Astrocyte of the spinal cord (primary cell): ENCODE measurements at places on chromosomes 6 and 20.

- DNase-seq = no peak
Measured at GRCh38 chr6:130575971-130576370, 210.2 kb downstream of the TMEM200A start.

DNA sequence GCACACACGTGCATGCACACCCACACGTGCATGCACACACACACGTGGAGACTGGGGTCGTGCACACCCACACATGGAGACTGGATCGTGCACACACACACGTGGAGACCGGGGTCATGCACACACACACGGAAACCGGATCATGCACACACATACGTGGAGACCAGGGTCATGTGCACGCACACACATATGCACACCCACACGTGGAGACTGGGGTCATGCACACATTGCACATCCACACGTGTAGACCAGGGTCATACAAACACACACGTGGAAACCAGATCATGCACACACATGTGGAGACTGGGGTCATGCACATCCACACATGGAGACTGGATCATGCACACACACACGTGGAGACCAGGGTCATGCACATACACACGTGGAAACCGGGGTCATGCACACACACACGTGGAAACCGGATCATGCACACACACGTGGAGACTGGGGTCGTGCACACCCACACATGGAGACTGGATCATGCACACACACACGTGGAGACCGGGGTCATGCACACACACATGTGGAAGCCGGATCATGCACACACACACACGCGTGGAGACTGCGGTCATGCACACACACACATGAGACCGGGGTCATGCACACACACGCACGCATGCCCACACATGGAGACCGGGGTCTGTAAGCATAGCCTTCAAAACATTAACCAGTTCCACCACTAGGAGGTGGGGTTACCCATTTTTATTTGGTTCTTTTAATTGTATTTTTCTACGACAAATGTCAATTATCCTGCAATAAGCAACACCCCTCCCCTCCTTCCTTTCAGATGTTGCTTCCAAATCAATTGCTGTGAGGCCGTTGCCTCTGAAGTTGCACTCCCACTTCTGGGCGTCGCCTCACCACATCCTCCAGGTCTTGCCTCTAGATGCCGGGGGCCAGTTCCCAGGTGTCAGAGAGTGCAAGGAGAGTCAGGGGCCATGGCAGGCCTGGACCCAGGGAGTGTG lies 95.8 kb downstream of the TMEM242 start:
- no peak for DNase-seq

DNA sequence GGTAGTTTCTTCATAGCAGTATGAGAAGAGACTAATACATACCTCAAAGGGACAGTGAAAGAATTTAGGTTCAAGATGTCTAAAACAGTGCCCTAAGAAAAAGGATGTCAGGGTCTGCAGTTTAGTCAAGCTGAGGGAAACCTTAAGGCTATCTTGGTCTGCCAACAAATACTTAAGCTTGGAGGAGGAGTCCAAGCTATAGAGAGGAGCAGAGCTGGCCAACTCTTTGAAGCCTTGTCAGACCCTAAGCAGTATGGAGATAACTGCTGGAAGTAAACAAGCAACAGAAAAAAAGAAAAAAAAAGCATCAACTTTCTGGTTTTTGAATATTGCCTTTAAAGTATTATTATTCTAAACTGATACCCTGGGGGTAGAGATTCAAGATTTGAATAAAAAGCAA lies 1518.1 kb downstream of the GRIK2 start:
- DNase-seq = no peak

GRCh38 chr6:37802810-37803209 lies 16.7 kb upstream of the ZFAND3 start:
- no peak for DNase-seq

- DNase-seq = no peak
Measured at GRCh38 chr6:75579951-75580350, 21.7 kb upstream of the SENP6 start.

DNA sequence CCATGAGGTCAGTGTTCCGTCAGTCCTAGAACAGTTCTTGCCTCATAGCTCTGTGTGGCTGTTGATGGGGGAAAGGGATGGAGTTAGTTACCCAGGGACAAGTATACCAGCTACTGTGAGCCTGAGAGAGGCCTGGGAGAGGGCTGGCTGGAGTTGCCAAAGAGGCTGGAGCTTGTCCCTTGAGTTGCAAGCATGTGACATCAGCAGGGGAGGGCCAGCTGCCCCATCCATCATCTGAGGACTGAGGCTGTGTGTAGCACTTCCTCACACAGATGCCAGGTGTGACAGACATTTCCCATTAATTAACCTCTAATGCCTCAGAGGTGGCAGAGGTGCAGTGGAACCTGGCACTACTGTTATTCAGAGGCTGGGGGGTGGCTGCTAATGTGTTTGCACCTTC lies 131.6 kb downstream of the PHACTR3 start:
- no peak for DNase-seq

DNA sequence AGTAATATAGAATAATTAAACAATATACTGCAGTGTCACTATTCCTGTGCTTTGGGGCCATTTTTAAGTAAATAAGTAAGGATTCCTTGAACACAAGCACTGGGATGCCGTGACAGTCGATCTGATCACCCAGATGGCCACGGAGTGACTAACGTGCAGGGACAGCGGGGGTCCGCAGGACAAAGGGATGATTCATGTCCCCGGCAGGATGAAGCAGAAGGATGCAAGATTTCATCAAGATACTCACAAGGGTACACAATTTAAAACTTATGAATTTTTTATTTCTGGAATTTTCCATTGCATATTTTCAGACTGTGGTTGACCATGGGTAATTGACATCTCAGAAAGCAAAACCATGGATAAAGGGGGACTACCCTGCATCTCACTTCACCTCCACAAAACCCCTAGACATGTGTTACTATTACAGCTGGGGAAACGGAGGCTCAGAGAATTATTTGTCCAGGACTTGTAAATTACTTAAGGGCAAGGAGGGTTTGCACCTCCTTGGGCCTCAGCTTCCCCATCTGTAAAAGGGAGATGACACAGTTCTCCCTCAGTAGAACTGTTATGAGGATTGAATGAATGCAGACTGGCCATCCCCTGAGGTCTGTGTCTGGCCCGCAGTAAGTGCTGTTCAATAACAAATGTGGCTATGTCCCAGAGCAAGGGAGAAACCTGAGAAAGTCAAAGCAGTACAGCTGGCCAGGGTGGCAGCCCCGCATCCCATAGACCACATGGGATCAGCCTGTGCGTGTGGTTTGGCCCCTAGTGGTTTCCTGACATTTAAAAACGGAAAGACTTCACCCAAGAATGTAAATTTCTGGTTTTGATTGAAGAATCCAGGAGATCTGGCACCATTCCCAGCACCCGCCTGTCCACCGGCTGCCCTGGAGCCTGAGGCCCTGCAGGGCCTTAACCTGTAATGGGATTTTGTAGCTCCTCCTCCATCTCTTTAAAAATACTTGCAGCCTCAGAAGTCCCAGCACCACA lies 235.5 kb downstream of the BMP7 start:
- DNase-seq = peak; percentile 88

- DNase-seq = no peak
Measured at GRCh38 chr6:65064844-65065243, 642.2 kb downstream of the EYS start.

DNA sequence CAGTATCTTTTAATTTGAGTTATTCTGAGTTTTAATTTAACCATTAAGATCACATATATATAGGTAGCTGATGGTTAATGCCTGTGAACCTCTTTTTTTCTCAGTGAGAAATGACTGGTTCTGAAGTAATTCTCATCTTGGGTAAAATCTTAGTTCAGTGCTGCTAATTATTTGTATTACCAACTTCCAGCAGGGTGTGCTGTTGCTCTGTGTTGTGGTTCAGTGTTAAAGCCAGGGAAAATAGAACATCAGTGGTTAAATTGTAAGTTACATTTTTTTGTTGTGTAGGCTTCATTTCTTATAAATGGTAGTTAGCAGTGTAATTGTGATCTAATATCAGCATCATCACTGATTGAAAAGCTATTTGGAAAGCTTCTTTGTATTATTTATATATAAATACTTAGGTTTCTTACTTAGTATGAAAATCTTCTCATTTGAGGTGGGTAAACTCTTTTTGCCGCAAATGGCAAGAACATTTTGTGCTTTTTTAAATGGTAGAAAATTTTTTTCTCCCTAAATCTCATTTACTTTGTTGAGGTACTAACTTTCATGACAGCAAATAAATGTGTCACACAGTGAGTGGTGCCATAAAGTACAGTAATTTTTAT lies 43.7 kb downstream of the CDC5L start:
- DNase-seq = peak; percentile 74

DNA sequence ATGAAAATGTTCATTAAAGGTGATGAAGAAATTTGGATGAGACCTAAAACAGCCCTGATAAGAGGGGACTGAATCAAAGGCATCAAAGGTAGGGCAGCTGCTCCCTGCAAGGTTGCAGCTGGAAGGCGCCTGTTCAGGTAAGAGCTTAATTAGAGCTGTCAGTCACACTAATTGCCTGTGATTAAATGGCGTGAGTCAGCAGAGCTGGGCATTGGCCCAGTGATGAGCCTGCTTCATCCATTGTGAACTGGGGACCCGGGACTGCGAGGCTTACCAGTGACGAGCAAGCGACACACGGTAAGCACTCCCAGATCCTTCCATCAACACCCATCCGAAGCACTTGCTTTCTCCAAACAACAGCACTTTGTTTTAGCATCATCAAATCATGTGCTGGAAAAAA lies 621.5 kb upstream of the CDH4 start:
- no peak for DNase-seq

DNA sequence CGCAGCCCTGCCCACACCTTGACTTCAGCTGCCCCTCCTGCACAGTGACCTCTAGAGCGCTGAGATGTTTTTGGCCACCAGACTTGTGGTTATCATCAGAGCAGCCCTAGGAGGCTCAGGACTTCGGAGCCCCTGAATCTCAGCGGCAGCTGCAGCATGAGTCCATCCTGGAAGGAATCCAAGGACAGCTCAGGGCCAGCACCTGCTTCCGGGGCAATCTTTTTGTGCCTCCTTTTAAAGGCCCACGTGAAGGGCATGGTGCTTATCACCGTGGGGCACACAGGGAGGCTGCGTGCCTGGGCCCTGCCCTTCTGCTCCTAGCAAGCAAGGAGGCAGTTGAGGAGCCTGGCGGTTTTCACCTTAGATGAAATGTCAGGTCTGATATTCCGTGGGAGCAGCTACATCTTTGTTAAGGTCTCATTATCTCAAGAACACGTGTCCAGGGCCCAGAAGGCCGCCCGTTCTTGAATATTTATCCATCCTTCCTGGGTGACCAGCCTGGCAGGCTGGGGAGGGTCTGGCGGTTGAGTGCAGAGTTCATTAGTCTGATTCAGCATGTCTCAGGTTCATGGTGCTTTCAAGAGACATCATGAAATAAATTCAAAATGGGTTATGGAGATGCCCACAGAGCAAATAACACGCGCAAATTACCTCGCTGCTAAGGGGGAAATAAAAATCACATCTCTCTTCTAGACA lies 392.4 kb downstream of the TAF4 start:
- no peak for DNase-seq

GRCh38 chr20:19741924-19742323 lies 16.1 kb upstream of the RIN2 start:
- DNase-seq = no peak

- DNase-seq = no peak
Measured at GRCh38 chr6:166534658-166535406, 51.6 kb downstream of the RAMACL start.

- DNase-seq = peak; percentile 91
Measured at GRCh38 chr20:35171753-35172433, at the start of gene PROCR. TSS of gene PROCR (plus strand) at chr20:35172072. CDS start at chr20:35172155, 83 bp downstream.

GRCh38 chr6:3455569-3456394 lies 1.1 kb downstream of the SLC22A23 start:
- no peak for DNase-seq

DNA sequence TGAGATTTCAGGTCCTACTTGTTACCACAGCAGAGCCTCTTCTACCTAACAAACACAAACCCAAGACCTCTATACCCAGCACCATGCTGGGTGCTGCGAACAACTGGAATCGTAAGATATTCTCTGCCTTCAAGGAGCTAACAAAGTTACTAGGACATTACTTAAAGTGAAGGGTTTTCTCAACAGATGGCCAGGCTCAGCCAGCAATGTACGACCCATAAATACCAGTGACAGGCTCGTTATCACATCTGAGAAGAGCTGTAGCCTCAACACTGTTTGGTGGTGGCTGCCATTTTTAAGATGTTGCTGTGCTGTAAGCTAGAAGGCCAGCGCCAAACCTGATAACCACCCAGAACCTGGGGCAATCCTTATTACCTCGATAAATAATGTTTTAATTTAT lies 406.5 kb downstream of the KIF16B start:
- DNase-seq = no peak

DNA sequence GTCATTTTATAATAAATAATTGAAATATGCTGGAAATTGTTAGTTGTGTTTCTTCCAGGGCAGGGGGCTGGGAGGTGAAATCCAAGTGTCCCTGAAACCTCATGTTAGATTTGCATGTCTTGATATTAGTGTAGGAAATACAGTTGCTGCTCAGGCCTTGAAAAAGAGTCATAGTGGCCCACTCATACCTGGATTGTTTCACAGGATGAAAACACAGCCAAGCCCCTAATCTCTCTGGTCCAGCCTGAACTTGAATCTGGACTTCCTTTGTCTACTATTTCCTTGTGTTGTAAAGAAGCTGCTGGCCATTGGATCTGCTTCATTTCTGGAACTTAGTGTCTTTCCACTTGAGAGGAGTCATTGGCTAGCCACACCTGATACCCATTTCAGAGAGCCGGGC lies 108.8 kb upstream of the JARID2 start:
- no peak for DNase-seq

- no peak for DNase-seq
Measured at GRCh38 chr6:55562318-55562717, 16.7 kb downstream of the HMGCLL1 start.

DNA sequence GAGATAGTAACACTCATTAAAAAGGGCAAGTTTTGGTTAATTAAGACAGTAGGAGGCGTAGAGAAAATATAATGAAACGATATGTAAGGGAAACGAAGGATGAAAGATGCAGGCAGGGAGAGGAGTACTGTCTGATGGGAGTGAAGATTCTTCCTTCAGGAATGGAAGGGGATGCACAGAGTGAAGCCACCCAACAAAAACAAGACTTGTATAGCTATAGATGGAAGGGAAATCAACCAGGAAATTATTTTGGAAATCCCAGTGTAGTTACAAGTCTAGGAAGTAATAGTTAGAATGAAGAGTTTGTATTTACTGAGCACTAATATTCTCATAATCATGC lies 19.7 kb upstream of the HLA-DRB1 start:
- DNase-seq = peak; percentile 1

DNA sequence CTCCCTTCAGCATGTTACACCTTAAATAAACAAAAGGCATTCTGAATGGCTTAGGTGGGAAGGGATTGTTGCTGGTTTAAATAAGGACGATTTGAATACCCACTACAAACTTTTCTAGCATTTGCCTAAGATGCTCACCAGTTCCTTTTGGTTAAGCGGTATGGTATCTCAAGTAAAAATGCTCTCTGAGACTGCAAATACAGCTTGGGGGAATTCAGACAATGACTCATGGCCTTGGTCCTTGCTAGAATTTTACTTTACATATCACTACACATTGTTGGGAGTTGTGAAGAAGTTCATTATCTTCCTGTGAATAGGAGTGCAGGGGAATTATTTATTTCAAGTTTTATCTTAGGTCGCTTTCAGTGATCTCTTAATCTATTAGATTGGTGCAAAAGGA lies 670.7 kb downstream of the UTRN start:
- DNase-seq = peak; percentile 53
